Mucosa of gallbladder (tissue), 1 donor: ENCODE measurements at places on chromosomes 5 and 9. TPM values are rescaled to one million over a fixed set of nuclear protein-coding genes. Genes with fewer than 3 reads are reported as not detected.

DNA sequence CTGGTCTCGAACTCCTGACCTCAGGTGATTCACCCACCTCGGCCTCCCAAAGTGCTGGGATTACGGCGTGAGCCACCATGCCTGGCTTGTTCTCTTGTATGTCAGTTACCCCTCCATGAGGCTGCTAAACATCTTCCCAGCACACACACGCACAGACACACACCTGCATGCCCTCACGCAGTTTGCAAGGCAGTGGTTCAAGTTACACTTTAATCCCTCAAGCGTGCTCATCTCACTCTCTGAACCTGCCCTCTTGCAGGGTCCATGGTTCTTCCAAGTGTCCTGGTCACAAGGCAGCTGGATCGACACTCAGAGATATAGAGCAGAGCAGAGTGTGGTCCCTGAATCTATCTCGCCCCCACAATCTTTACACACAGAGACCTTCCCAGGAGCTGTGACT, 34.1 kb upstream of the RUFY1 start:
- DNase-seq = no peak

RAB3C gene
- total RNA-seq = 1.4 TPM

- no peak for DNase-seq
These were observed 5.9 kb downstream of the ATPSCKMT start for GRCh38 chr5:10243660-10244240.

XPA gene
- total RNA-seq = 13.5 TPM

GRCh38 chr5:78747705-78748359, 99.3 kb upstream of the LHFPL2 start:
- no peak for DNase-seq

WNT8A gene
- not detected for total RNA-seq

DNA sequence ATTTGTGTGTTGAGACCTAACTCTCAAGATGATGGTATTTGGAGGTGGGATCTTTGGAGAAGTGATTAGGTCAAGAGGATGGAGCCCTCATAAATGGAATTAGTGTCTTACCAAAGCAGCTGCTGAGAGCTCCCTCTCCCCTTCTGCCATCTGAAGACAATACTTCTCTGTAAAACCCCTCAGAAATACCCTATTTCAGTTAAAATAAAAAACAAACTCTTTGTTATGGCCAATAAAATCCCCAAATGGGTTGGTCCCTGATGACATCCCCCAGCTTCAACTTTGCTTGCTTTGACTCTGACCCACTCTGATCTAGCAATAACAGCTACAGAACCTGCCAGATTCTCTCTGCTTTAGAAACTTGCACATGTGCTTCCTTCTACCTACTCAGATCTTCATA, 100.9 kb downstream of the SNCAIP start:
- no peak for DNase-seq

DNA sequence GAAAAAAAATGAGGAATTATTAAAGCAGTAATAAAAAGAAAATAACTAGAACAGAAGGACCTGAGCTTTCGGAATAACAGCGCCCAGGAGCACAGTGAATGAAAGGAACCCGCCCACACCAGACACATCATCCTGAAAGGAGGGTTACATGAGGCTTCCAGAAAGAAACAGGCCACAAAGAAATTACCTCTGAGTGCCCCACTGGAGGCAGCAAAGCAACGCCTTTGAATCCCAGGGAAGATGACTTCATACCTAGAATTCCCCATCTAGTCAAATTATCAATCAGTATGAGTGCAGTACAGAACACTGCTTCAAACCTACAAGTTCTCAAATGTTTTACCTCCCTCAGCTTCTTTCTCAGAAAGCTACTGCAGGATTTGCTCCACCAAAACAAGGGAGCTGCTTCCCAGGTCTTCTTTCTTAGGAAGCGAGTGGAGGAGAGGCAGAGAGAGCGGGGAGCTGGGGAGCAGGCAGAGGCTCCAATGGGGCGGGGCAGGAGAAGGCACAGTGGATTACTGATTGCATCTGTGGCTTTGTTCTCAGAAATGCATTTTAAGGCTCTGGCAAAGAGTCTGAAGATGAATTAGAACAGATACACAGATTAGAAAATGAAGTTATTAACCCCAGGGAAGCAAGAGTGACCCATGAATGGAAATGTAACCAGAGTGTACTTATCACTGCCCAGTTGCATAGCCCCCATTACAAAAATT, 87.1 kb downstream of the SEMA4D start:
- DNase-seq = no peak

IQGAP2 gene
- 119 TPM for total RNA-seq

DNA sequence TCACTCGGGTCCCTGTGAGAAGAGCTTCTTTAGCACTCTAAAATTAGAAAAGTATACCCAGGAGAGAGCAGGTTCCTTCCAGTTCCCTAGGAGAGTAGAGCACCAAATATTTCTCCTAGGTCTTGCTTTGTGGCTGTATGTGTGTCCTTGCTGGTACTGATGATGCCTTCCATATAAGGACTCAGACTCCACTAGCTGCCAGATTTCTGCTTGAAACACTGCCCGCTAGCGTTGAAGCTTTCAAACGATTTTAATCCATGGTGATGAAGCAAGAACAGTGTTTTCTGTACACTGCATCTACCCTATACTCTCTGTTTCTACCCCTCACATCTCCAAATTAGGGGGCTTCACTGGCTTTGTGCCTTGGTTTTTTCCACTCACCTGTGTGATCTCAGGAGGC, 2.4 kb upstream of the SMC2 start:
- no peak for DNase-seq

DNA sequence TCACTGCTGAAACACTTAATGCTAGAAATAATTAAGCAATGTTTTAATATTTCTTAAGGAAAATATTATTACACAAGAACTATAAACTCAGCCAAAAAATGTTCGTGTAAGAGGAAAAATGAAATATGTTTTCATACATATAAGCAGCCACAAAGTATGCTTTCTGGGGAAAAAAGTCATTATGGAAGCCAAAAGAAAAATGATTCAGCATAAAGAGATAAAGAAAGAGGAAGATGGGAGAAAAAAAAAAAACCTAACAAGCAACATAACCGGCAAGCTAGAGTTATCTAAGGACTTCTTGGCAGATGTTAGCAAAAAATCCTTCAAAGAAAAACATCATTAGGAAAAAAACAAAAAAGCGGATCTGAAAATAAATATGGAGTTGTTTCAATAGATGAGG, 179.1 kb downstream of the MUSK start:
- no peak for DNase-seq

PCDHA3 gene
- total RNA-seq = 1.9 TPM

FST gene
- 3.8 TPM for total RNA-seq

PAX5 gene
- total RNA-seq = 0.12 TPM

DNA sequence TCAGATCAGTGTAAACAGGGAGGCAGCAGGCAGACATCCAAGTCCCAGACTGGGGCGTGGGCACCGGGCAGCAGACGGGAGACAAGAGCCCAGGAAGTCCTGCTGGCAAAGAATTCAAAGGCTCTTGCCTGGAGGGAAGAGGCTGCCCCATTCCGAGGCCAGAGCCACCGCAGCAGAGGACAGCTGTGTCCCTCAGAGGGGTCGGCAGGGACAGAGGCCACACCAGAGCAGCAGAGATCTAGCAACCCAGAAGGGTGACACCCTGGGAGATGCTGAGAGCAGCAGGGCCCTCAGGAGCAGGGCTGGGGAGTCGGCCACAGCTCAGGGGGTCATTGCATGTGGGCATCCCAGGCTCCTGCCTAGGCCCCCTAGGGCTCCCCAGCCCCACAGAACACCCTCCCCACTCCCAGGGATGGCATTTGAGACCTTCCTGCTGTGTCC, 29.1 kb downstream of the ADAMTS2 start:
- DNase-seq = no peak

DNA sequence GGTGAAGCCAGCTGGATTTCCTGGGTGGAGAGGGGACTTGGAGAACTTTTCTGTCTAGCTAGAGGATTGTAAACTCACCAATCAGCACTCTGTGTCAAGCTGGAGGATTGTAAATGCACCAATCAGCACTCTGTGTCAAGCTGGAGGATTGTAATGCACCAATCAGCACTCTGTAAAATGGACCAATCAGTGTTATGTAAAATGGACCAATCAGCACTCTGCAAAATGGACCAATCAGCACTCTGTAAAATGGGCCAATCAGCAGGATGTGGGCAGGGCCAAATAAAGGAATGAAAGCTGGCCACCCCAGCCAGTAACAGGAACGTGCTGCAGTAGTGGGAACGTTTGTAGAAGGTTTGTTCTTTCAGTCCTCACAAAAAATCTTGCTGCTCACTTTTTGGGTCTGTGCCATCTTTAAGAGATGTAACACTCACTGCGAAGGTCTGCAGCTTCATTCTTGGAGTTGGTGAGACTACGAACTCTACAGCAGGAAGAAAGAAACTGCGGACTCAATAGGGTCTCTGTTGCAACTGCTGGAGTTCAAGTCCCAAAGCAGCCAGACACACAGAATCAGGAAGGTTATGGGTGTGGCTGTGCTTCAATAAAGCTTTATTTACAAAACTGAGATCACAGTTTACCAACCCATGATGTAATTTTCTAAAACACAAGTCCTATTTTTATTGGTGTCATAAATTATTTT, 145.7 kb upstream of the ERCC6L2 start:
- DNase-seq = no peak

GRCh38 chr9:38295764-38296163, 96.7 kb upstream of the ALDH1B1 start:
- no peak for DNase-seq

OR1L6 gene
- total RNA-seq = not detected

- DNase-seq = no peak
These were observed 271 bp downstream of the NOL8 start for GRCh38 chr9:92324889-92325268.

ANKRD33B gene
- 1.4 TPM for total RNA-seq

DBH gene
- 0.06 TPM for total RNA-seq

SAXO1 gene
- total RNA-seq = 0.03 TPM

DOK3 gene
- total RNA-seq = 12.8 TPM

GRCh38 chr9:94111446-94111845, 27.2 kb downstream of the PTPDC1 start:
- no peak for DNase-seq

GAPT gene
- total RNA-seq = 4.7 TPM

DNA sequence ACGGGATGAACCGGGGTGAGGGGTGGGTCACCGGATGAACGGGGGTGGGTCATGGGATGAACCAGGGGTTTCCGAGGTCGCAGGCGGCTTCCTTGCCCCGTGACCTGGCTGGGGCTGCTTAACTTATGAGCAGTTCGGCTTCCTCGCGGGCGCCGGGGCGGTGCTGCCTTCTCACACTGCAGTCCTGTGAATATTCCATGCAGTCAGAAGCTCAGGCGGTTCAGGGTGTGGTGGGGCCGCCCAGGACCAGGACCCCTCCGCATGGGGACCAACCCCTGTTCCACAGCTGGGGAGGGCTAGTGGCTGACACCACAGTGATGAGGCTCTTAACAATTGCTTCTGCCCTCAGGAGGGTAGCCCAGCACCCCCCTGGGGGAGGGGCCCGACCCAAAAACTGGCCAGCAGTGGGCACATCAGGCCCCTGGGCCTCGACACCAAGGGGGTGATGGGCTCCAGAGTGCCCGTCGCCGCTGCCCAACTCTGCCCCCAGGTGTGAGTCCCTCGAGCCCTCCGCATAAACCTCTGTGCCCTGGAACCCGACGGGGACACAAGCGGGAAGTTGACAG, 30.9 kb upstream of the SLC9A3 start:
- DNase-seq = peak; percentile 12

DNA sequence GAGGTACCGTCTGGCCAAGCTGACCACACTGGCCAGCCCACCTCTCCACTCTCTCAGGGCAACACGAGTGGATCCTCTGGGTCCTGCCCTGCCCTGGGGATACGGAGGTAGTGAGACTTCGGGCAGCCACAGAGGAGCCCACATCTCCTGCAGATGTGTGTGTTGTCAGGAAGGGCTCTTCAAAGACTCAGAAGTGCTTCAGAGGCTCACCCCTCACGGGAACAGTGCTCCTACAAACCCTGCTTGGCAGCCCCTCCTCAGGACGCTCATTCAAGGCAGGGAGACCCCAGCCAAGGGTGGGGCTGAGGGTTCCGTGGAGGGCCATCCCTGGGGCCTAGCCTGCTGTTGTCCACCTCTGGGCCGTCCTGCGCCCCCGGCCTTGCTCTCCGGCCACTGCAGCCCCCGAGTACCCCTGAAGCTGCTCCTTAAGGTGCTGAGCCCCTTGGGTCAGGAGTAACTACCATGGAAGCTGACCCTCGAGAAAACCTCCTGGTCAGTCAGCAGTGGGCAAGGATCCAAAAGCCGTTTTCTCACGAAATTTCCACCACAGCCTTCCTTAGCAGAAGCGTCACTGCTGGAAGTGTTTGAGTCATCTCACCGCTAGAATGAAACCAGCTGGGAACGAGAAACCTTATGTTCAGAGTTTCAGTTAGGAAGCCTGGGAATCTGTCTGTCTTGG, 23.2 kb upstream of the LRRC14B start:
- no peak for DNase-seq

- DNase-seq = no peak
These were observed 2.0 kb downstream of the IRF1 start for GRCh38 chr5:132488590-132488989.

RLN1 gene
- total RNA-seq = not detected

DNA sequence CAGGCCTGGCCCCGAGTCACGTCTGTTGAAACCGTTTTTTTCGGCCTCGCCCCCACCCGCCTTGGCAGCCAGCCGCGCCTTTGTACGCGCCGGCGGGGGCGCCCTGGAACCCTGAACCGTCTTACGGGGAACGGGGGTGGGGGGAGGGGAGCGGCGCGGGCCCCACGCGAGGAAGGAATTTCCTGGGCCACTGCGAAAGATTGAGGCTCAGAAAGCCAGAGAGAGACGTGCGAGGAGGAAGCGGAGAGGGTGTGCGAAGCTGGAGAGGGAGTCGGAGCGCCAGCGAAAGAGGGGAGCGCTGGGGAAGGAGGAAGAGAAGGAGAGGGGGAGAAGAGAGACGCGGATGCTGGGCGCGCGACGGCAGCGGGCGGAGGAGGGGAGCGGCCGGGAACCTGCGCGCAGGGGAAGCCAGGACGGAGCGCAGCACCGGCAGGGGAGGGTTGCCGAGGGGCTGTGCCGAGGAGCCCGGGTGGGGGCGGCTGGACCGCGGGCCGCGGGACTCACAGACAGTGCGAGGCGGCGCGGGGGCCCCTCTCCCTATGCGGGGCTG, 4.6 kb upstream of the PRDM12 start:
- no peak for DNase-seq

DNA sequence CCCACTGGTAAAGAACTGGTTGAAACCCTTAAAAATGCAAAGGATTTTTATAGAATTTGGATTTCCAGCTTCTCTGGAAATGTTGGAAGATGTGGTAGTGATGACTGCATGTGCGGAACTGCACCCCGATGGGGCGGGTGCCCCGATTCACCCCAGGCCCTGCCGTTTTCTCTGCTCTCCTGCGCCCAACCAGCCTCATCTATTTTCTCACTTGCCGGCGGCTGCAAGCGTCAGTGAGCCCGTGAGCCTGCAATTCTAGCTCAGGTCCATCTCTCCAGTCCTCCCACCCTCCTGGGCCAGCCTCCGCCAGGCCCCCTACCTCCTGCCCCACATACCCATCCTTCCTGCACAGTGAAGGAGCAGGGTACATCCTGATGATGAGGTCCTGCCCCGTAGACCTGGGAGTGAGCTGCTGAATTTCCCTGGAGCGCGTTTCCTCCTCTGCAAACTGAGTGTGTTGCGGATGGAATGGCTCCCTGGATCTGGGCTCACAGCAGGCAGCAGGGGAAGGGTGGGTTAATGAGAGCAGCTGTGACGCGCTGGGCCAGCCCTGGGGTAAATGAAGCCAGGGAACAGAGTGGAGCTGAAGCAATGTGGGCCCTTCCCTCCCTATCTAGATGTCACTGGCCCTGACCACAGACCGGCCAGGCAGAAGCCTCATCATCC, 45.9 kb upstream of the PHYKPL start:
- no peak for DNase-seq

FAM174A gene
- total RNA-seq = 16.6 TPM
